ENCODE measurements at places on chromosomes 3 and 15. TPM values are rescaled to one million over a fixed set of nuclear protein-coding genes. Genes with fewer than 3 reads are reported as not detected.

DNA sequence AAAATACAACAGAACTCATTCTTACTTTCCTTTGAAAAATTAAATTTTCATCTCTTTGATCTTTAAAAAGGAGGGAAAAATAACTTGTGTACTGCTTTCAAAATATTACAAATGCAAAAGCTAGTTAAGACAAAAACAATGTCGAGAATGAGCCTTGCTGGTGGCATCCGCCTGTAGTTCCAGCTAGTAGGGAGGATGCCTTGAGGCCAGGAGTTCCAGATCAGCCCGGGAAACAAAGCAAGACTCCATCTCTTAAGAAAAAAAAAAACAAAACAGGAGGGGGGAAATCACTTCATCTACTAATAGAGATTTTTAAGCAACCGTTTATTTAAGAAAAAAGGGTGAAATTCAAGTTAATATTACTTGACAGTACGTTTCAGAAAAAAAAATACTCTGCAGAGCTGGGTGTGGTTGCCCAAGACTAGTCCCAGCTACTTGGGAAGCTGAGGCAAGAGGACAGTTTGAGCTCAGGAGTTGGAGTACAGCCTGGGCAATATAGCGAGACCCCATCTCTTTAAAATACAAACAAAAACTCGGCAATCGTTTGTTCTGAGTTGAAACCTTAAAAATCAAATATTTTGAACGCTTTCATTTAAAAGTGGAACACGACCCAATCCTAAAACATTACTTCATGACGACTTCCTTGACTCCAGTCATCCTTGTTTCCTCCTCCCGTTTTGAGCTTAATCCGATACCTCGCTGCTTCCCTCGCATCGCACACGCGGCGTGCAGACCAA, 1.2 kb downstream of the KPNA1 start:
- H3K27me3 ChIP-seq, result no peaks in the 10 kb centered on the region
- H3K4me3 ChIP-seq, result peak overlapping the region; percentile 93
- DNase-seq, result no peak
- H3K4me1 ChIP-seq, result peaks cover 58% of the 10 kb centered on the region

GRCh38 chr15:38266247-38266986, 13.8 kb downstream of the SPRED1 start:
- no peaks in the 10 kb centered on the region for H3K4me1 ChIP-seq
- no peak for DNase-seq
- H3K36me3 ChIP-seq, result no peaks in the 10 kb centered on the region

DNA sequence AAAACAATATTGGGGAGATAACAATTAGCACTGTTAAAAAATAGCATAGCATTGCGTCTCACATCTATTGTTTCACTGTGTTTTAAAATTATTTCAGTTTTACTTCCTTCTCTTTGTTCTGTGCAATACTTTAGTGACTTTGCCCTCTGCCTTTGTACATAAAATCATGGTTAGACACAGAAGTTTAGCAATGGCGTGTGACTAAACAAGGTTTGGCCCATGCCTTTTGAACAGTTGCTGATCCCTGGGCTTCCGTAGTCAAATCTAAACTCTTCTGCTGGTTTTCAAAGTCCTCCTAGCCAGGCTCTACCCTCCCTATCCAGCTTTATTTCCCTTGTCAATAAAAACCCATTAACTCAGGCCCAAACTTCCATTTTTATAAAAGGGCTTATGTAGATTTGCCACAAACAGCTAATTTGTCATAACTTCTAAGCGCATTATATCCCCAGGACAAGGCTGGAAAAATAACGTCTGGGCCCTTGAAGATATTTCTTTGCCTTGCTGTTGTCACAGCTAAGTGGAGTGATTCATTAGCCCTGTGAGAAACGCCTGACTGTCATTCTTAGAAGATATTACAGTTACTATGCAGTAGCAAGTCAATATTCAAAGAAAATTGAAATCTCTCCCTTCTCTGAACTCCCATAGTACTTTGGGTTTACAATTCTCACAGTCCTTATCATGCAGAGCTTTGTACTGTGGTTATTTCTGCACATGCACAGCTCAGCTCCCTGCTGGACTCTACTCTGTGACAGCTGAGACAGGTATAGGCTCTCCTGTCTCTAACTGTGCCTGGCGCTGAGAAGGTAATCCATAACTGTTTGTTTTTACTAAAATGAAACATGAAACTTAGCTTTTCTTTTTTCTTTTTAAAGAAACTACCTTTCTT, 123.4 kb upstream of the SLC24A5 start:
- no peak overlapping the region for H3K4me3 ChIP-seq
- DNase-seq, result no peak
- H3K27ac ChIP-seq, result no peak overlapping the region
- H3K4me1 ChIP-seq, result peaks cover 9% of the 10 kb centered on the region
- H3K27me3 ChIP-seq, result no peaks in the 10 kb centered on the region
- H3K36me3 ChIP-seq, result no peaks in the 10 kb centered on the region

DNA sequence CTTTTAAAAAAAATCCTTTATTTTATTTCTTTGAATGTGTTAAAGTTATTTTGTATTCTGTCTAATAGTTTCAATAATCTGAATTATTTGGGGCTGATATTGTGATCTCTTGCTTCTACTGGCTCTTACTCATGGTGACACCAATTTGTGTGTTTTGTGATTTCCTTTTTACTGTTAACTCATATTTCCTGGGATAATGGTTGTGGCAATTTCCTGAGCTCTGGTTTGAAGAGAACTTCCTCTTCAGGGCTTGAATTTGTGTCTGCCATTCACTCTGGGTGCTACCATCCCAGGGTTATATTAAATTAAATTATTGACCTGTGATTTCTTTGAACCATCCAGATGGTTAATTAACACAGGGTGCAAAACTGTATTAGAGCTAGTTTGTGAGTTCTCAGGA, 60.4 kb upstream of the RNF7 start:
- no peak for DNase-seq
- H3K27me3 ChIP-seq, result no peaks in the 10 kb centered on the region
- peaks cover 17% of the 10 kb centered on the region for H3K4me1 ChIP-seq
- no peak overlapping the region for H3K4me3 ChIP-seq
- no peak overlapping the region for H3K27ac ChIP-seq

- H3K4me3 ChIP-seq, result no peak overlapping the region
- peak overlapping the region; percentile 44 for H3K27ac ChIP-seq
- H3K36me3 ChIP-seq, result peaks cover 69% of the 10 kb centered on the region
- DNase-seq, result no peak
- no peaks in the 10 kb centered on the region for H3K27me3 ChIP-seq
- H3K4me1 ChIP-seq, result peaks cover 1% of the 10 kb centered on the region
Measured at GRCh38 chr3:129389572-129389937, 38.9 kb downstream of the EFCAB12 start.

GRCh38 chr3:58384381-58385090, 49.1 kb downstream of the PDHB start:
- peaks cover 10% of the 10 kb centered on the region for H3K4me1 ChIP-seq
- no peak overlapping the region for H3K4me3 ChIP-seq
- DNase-seq, result no peak
- H3K27me3 ChIP-seq, result no peaks in the 10 kb centered on the region
- H3K36me3 ChIP-seq, result no peaks in the 10 kb centered on the region

GRCh38 chr15:64067564-64068030, 21.3 kb upstream of the DAPK2 start:
- peak; percentile 81 for DNase-seq
- peak overlapping the region; percentile 56 for H3K27ac ChIP-seq
- peaks cover 6% of the 10 kb centered on the region for H3K4me1 ChIP-seq
- no peak overlapping the region for H3K4me3 ChIP-seq
- H3K36me3 ChIP-seq, result peaks cover 5% of the 10 kb centered on the region

- H3K36me3 ChIP-seq, result no peaks in the 10 kb centered on the region
- peak; percentile 6 for DNase-seq
- H3K4me3 ChIP-seq, result no peak overlapping the region
- H3K27me3 ChIP-seq, result no peaks in the 10 kb centered on the region
Measured at GRCh38 chr3:43699864-43700263, 9.1 kb downstream of the ABHD5 start.

- H3K27me3 ChIP-seq, result no peaks in the 10 kb centered on the region
- DNase-seq, result no peak
- no peaks in the 10 kb centered on the region for H3K36me3 ChIP-seq
- no peak overlapping the region for H3K4me3 ChIP-seq
- H3K27ac ChIP-seq, result no peak overlapping the region
- no peaks in the 10 kb centered on the region for H3K4me1 ChIP-seq
Measured at GRCh38 chr3:83873550-83873949, 1085.2 kb upstream of the CADM2 start.

DNA sequence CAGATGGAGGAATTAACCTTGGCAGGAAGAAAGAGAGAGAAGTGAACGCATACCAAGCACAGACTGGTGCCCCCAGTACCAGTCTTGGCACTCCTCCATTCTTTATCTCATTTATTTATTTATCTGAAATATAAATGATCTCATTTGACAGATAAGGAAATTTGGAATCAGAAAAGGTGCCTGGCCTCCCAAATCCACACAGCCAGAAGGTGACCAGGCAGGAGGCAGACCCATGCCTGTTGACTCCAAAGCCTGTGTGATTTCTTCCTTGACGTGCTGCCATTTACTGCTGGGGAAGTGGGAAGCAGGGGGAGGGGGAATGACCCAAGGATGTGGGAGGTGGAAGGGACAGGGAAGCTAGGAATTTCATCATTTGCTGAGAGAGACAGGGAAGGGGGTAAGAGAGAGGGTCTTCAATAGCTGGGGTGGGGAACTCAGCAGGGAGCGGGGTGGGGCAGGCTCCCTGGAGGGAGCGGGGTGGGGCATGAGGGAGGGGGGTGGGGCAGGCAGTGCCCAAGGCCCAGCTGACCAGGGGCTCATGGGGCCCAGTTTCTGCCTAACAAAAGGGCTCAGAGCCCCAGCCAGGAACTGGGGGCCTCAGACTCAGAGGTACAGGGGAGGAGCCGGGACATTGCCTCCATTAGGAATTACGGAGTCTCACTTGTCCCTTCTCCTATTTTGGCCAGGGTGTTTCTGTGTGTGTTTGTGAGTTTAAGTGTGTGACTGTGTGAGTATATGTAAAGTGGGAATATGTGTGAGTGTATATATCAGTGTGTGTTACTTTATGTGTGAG, 63.0 kb downstream of the MINAR1 start:
- DNase-seq, result no peak
- peaks cover 8% of the 10 kb centered on the region for H3K36me3 ChIP-seq

- H3K4me3 ChIP-seq, result no peak overlapping the region
- DNase-seq, result no peak
- no peaks in the 10 kb centered on the region for H3K27me3 ChIP-seq
- H3K27ac ChIP-seq, result no peak overlapping the region
Measured at GRCh38 chr3:183275418-183275817, 22.4 kb downstream of the B3GNT5 start.

DNA sequence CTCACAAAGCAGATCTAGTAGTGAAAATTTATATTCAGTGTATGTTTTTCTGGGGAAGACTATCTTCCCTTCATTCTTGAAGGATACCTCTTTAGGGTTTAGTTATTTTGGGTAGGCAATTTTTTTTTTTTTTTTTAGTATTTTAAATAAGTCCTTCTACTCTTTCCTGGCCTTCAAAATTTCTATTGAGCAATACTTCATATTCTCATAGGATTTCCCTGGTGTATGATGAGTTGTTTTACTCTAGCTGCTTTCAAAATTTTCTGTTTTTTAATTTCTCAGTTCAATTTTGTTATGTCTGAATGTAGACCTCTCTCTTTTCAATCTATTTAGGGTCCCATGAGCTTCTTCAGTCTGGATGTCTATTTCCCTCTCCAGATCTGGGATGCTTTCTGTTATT, 74.3 kb upstream of the PLSCR4 start:
- H3K27me3 ChIP-seq, result peaks cover 5% of the 10 kb centered on the region
- H3K4me1 ChIP-seq, result no peaks in the 10 kb centered on the region
- no peak overlapping the region for H3K4me3 ChIP-seq

DNA sequence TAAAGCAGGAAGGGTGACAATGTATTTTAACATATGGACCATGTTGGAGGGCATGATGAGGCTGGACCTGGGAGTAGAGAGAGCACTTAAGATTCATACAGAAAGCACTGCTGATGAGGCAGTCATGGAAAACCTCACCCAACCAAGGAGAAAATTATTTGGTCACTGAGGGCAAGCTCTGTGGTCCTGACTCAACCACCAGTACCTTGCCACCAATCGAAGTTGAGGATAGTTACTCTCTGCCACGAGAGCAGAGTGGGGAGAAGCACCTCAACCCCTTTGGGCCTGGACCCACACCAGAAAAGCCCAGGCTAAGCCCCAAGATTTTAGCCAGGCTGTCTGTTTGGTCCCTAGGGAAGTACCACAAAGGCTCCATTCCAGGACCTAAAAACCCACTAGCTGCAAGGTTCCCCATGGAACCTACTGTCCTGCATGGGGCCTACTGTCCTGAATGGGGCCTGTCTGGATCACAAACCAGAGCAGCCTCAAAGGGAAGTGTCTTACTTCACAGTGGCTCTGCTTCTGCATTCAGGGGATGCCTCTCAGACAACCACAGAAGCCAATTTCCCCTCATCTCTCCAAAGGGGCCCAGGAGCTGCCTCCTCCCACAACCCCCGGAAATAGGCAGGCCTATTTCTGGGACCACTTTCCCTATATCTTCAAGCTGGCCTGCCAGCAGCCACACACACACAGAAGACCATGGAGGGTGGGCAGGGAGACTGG, 4.2 kb downstream of the CCDC71 start:
- no peak for DNase-seq
- no peaks in the 10 kb centered on the region for H3K36me3 ChIP-seq
- no peak overlapping the region for H3K27ac ChIP-seq

GRCh38 chr3:54211097-54211496, 88.7 kb downstream of the CACNA2D3 start:
- H3K27ac ChIP-seq, result no peak overlapping the region
- no peaks in the 10 kb centered on the region for H3K4me1 ChIP-seq
- no peak for DNase-seq
- no peaks in the 10 kb centered on the region for H3K27me3 ChIP-seq
- no peak overlapping the region for H3K4me3 ChIP-seq

- H3K4me1 ChIP-seq, result peaks cover 37% of the 10 kb centered on the region
- no peaks in the 10 kb centered on the region for H3K36me3 ChIP-seq
- peak overlapping the region; percentile 93 for H3K4me3 ChIP-seq
- no peaks in the 10 kb centered on the region for H3K27me3 ChIP-seq
Measured at GRCh38 chr3:15428539-15428938, 1.1 kb downstream of the EAF1 start.

GRCh38 chr3:54353946-54354345, 231.6 kb downstream of the CACNA2D3 start:
- no peaks in the 10 kb centered on the region for H3K4me1 ChIP-seq
- no peak overlapping the region for H3K4me3 ChIP-seq
- no peak for DNase-seq
- H3K27me3 ChIP-seq, result peaks cover 3% of the 10 kb centered on the region

GRCh38 chr3:1287815-1288214, 195.0 kb downstream of the CNTN6 start:
- H3K27ac ChIP-seq, result no peak overlapping the region
- H3K27me3 ChIP-seq, result no peaks in the 10 kb centered on the region
- no peak overlapping the region for H3K4me3 ChIP-seq
- H3K4me1 ChIP-seq, result no peaks in the 10 kb centered on the region
- no peak for DNase-seq
- no peaks in the 10 kb centered on the region for H3K36me3 ChIP-seq

The RARRES1 gene
- total RNA-seq, result not detected

The CKMT1B gene
- total RNA-seq, result not detected

The SMC4 gene
- 39.4 TPM for total RNA-seq

The MAP2K1 gene
- 49.3 TPM for total RNA-seq

The NUTM1 gene
- not detected for total RNA-seq

The RPL29 gene
- total RNA-seq, result 1,277 TPM

The LINGO1 gene
- total RNA-seq, result not detected

The ANKRD63 gene
- total RNA-seq, result 0.31 TPM

The EIF4A2 gene
- 687 TPM for total RNA-seq

The BFSP2 gene
- not detected for total RNA-seq
